ENCODE measurements at places on chromosomes 2 and 18.

DNA sequence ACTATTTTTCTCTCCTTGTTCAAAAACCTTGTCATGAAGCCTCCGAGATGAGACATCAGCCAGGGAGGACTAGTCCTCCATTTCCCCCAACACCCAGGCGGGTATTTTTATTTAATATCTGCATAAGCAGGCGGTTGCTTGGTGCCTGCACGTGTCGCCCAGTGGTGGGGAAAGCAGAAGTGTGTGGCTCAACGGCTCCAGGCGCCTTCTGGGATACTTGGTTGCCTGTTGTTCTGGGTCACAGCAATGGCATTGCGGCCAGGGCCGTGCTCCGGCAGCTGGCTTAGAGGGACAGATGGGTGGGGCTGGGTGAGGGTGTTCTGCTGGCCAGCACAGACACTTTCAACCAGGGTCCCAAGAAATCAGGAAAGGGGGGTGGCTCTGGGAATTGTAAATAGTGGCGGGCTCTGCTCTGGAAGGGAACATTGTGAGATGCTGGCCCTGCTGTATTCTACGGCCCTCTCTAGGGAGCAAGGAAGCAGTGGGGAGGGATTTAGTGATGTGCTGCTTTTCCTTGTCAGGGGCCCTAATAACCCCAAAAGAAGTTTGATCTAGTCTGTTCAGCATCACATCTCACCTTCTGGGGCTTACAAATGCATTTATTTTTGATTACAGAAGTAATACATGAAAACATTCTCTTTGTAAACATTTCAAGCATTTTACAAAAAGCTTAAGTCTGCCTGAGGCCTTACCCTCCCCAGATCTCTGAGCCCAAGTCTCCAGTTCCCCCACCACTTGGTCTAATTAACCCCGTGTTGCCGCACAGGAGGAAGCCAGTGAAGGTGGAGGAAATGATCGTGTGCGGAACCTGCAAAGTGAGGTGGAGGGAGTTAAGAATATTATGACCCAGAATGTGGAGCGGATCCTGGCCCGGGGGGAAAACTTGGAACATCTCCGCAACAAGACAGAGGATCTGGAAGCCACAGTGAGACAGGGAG lies 1.1 kb downstream of the VAMP8 start:
- no peak for DNase-seq

DNA sequence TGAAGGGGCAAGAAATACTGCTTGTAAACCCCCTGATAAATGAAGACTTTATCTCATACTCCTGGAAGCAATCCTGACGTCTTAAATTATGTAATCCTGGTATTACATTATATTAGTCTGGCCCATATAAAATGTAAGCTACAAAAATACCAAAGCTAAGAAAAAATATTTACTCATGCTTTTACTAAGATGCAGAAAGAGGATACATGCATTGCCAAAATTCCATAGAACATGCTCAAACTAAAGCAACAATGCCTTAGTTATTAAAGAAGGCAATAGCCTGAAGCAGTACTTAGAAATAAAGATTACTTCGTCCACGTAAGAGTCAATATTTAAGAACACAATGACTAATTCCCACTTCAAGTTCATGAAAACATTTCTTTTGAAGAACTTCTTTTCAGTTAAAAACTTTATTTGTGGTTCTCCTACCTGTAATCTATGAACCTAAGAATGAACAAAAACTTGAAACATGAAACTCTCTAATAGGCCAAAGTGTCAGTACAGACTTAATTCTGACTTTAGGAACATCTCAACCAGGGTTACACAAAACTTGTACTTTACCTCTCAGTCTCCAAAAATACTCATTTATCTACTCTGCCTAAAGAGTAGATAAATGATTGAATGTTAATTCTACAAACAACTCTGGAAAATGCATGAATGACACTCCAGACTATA lies 117.3 kb downstream of the THADA start:
- DNase-seq = no peak

DNA sequence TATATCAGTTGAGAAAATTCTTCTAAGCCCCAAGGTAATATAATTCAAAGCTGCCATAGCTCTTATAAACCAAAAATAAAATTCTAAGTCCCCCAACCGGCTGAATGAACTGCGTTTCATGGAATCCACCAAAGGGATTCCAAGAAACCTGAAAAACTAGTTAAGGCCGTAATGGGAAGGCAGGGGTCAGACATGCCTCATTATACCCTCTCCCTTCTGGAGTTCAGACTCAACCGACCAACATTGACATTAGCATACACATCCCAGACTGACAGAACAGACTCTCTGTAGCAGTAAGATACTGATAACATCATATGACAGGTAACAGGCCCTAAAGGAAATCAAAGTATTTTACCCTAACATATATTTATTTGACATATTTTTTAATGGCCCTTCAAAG lies 31.4 kb upstream of the PHLPP1 start:
- no peak for DNase-seq

DNA sequence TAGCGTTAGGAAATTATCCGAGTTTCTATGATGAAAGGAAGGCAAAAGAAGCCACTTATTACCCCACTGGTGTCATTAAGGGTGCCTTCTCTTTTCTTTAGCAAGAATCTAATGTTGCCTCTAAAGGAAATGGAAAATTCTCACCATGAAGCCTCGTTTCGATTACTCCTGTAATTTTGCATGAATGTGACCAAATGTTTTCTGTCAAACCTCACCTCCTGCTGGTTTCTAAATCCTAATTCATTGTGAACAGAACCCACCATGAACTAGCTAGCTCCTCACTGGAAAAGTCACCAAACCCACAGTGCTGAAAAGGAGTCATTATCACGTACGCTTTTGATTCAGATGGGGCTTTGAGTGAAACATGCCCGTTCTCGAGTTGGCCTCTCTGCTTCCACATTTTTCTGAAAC lies 119.9 kb downstream of the COPS8 start:
- no peak for DNase-seq

- DNase-seq = no peak
These were observed 369.0 kb upstream of the KCNJ3 start for GRCh38 chr2:154329510-154329909.

- DNase-seq = no peak
These were observed 89.0 kb downstream of the TMEM18 start for GRCh38 chr2:588074-588645.

- peak; percentile 54 for DNase-seq
These were observed at the start of gene CABYR for GRCh38 chr18:24138789-24139616. Gene CABYR, plus strand, starts transcription at chr18:24139062. Its CDS starts 4,053 bp downstream, at chr18:24143115.

GRCh38 chr2:8594731-8595427 lies 87.0 kb upstream of the ID2 start:
- no peak for DNase-seq

DNA sequence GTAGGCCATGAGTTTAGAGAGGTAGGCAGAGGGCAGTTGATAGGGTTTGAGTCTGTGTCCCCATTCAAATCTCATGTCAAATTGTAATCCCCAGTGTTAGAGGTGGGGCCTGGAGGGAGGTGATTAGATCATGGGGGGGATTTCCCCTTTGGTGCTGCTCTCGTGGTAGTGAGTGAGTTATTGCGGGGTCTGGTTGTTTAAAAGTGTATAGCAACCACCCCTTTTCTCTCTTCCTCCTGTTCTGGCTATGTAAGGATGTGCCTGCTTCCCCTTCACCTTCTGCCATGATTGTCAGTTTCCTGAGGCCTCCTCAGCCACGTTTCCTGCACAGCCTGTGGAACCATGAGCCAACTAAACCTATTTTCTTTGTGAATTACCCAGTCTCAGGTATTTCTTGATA lies 25.5 kb downstream of the MARCHF4 start:
- DNase-seq = no peak

DNA sequence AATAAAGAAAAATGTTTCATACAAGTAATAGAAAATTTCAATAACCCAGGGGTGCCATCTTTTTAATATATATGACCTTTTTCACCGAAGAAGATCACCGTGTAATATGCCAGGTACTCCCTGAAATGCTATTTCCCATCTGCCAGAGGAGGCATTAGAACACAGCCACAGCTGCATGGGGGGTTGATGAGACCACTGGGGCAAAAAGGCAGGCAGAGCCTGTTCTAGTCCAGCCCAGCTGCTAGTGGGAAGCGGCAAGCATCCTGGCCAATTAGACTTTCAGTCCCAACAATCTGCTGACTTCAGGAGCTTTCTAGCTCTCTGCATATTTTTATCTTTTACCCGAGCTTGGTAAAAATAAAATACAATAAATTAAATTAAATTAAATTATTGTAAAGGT lies 362.6 kb downstream of the RIT2 start:
- DNase-seq = no peak

GRCh38 chr2:238697193-238698071 lies 150.5 kb upstream of the TWIST2 start:
- no peak for DNase-seq

GRCh38 chr18:39596221-39596620 lies 2030.6 kb upstream of the CELF4 start:
- DNase-seq = no peak

GRCh38 chr2:169955940-169956339 lies 128.7 kb downstream of the UBR3 start:
- DNase-seq = no peak

- DNase-seq = no peak
These were observed 51.7 kb downstream of the COX7A2L start for GRCh38 chr2:42309366-42309765.

DNA sequence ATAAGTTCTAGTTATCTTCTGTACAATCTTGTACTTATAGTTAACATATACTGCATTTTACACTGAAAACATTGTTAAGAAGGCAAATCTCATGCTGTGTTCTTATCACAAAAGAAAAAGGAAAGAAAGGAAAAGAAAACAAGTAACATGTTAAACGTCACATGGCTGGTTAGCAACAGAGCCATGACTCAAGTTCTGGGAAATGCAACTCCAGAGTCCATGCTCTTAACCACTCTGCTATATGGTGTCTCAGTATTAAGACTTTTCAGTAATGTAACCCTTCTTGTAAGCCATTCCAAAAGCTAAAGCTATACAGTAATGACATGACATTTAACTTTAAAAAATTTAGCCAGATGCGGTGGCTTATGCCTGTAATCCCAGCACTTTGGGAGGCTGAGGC lies 181.4 kb downstream of the BARD1 start:
- no peak for DNase-seq

GRCh38 chr2:138267902-138268254 lies 233.7 kb upstream of the SPOPL start:
- no peak for DNase-seq

DNA sequence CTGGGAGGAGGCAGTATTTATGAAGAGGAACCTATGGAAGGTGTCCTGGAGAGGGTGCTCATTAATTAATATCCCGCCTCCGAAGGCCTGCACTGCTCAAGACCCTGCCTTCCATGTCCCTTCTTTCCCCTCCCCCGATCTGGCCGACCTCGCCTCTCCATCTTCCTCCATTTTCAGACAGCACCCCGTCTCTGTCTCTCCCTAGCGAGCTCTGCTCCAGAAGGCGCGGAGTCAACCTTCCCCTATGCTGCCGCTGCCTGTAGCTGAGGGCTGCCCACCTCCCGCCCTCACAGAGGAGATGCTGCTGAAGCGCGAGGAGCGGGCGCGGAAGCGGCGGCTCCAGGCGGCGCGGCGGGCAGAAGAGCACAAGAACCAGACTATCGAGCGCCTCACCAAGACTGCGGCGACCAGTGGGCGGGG lies 1.1 kb upstream of the WBP1 start:
- DNase-seq = no peak

DNA sequence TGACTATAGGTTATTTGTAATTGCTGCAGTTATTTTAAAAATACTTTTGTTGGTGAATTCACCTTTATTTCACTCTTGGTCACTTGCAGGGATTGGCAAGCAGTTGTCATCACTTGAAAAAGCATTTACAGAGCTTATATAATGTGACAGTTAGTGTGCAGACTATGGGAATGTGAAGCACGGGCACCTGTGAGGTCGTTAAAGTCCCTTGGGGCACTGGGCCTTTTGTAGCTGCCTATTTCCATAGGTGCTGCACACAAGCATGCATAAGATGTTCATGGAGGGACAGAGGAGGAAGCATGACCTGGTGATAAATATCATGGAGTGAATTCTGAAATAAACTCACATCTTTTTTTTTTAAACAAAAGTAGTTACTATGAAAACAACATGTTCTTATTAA lies 124.6 kb downstream of the ATP9B start:
- no peak for DNase-seq

GRCh38 chr18:61608316-61608715 lies 275.1 kb downstream of the CDH20 start:
- no peak for DNase-seq

DNA sequence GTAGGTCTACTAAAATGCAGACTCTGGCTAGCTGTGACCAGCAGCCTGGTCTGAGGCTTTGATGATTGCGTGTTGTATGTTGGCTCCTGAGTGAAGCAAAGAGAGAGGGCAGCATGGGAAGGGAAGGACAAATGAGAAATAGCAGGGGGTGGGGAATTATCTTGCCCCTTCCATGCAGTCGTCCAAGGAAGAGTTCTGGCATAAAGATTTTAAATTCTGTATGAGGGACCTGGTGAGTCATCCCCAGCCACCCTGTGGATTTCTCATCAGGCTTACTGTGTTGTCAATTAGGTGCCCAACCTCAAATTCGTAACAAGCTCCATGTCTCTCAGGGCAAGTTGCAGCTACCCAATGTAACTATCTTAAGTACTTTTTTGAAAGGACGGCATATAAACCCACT lies 72.1 kb upstream of the NOSTRIN start:
- DNase-seq = no peak

- DNase-seq = no peak
These were observed 68.9 kb upstream of the EFEMP1 start for GRCh38 chr2:55992455-55992854.

GRCh38 chr2:56333812-56334485 lies 150.2 kb downstream of the CCDC85A start:
- no peak for DNase-seq

All from stimulated activated CD4-positive, alpha-beta T cell treated with anti-CD3 and anti-CD28 coated beads, Interleukin-1b, Interleukin-23, amount 100 ng/mL, for 1 hour (primary cell).